Stimulated activated CD4-positive, alpha-beta T cell treated with anti-CD3 and anti-CD28 coated beads, Interleukin-1b, Interleukin-23, amount 100 ng/mL, for 1 hour (primary cell): ENCODE measurements at places on chromosomes 3 and 15.

DNA sequence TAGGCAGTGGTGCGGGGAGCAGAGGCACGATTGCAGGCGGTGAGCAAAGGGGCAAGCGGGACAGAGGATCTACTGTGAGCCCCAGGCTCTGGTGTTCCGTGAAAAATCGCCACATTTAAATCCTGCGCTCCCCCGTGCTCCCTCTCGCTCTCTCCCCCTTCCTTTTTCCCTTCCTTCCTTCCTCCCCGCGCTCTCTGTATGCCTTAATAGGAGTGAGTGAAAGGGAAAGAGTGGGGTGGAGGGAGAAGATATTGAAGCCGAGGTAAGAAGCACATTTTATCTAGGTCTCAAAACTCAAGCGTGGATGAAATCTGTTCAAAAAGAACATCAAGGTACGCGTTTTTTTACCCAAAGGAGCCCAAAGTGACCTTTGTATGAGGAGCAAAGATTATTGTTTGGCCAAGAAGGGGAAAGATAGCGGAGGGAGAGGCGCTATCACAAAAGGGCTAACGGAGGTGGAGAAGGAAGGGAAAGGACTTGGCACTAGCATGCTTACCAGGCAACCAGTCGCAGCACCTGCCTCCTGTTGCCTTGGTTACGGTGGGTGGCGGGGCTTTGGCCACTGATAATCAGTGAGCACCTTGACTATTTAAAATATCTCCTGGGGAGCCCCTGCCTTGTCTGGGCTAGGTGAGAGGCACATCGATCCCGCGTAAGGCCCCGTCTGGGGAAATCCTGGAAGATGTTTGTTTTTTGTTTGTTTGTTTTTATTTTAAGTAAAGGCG, 14.9 kb upstream of the AEN start:
- no peak for DNase-seq

- DNase-seq: no peak
Observed at GRCh38 chr3:50299929-50300680, 900 bp upstream of the HYAL3 start.

DNA sequence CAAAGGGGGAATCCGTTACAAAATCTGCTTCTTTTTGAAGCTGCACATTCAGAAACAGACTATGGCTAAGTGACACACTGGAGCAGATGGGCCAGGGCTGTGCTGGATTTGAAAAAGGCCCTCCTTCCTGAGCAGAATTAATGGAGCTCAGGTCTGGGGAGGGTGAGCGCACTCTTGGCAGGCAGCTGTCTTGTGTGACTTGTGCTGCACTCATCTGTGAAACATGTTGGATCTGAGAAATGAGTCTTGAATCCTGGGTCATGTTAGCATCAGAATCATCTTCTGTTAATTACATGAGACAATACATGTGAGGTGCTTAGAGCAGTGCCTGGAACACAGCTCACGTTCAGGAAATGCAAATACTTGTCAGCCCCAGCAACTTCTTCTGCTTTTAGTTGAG, 219.6 kb downstream of the THSD4 start:
- no peak for DNase-seq

GRCh38 chr3:100629421-100630127, 20.2 kb downstream of the ADGRG7 start:
- DNase-seq: no peak

GRCh38 chr15:81038975-81039607, 38.4 kb downstream of the TLNRD1 start:
- no peak for DNase-seq

GRCh38 chr3:37255990-37256308, 81.6 kb upstream of the LRRFIP2 start:
- no peak for DNase-seq

- DNase-seq: no peak
Observed at GRCh38 chr15:71808311-71809020, 1.9 kb upstream of the NR2E3 start.

GRCh38 chr3:150238048-150238802, 169.9 kb upstream of the TSC22D2 start:
- no peak for DNase-seq

- DNase-seq: no peak
Observed at GRCh38 chr3:155960060-155960459, 89.6 kb downstream of the GMPS start.

DNA sequence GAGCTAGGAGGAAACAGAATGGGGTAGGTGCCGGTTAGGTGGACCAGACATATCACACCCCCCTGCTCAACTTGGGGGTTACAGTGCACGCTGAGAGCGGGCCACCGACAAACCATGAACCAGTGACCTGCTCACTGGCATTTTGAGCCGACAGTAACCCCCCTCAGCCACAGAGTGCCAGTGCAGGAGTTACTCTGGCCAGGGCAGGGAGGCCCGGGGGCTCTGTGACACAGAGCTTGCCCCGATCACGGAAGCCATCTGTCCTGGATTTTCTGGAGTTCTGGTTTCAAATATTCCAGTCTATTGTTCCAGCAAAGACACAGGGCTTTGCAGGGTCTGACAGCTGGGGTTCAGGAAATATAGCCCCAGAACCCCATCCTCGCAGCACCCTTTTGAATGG, 225.2 kb downstream of the VPS13C start:
- DNase-seq: no peak

DNA sequence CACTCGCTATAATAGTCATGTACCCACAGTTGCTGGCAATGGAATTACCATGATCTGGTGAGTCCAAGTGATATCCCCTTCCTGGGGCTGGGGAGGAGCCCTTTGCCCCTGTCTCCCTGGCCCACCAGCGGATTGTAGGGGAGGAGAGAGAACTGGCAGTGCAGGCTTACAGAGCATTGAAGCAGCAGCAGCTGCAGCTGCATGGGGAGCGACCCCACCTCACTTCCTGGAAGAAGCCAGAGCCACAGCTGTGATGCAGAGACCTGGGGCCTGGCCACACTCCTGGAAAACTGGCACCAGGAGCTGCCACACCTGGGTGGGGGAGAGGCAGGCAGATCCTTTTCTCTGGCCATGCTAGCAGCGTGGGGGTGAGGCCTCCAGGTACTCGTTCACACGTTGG, 300.1 kb upstream of the PROK2 start:
- DNase-seq: no peak

DNA sequence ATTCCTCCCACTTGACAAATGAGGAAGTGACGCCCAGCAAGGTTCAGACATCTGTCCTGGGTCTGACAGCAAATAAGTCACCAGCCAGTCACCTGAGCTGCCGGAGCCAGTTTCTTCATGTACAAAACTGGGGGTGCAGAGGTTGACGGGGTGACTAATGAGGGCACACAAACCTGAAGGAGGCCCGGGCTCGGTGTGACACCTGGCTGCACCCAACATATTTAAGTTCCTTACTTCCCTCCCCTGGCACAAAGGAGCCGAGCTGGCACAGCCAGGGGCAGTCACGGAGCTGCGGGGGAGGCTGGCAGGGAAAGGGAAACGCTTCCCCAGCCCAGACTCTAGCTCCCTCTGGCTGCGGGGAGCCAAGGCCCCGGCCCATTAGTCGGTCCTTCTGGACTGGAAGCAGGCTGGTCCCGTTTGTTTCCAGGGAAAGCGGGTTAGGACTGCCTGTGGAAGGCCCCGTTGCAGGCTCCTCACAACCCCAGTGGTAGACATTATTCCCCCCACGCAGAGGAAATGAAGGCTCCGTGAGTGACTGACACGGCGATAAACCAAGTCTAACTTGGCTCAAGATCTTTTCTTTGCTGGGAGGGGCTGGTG, 2.3 kb downstream of the FBXL22 start:
- DNase-seq: no peak

- no peak for DNase-seq
Observed at GRCh38 chr3:122902326-122902725, 107.5 kb downstream of the SLC49A4 start.

GRCh38 chr3:31882895-31883294, 98.2 kb downstream of the OSBPL10 start:
- no peak for DNase-seq

- no peak for DNase-seq
Observed at GRCh38 chr3:169811631-169812331, 889 bp upstream of the LRRIQ4 start.

GRCh38 chr3:149252272-149252671, 30.6 kb upstream of the CP start:
- DNase-seq: no peak

- DNase-seq: no peak
Observed at GRCh38 chr3:175608356-175608755, 749.2 kb downstream of the NAALADL2 start.

GRCh38 chr3:128385080-128385832, 81.4 kb downstream of the DNAJB8 start:
- no peak for DNase-seq
